Cardiac fibroblast (primary cell): ENCODE measurements at places on chromosomes 13 and 19.

DNA sequence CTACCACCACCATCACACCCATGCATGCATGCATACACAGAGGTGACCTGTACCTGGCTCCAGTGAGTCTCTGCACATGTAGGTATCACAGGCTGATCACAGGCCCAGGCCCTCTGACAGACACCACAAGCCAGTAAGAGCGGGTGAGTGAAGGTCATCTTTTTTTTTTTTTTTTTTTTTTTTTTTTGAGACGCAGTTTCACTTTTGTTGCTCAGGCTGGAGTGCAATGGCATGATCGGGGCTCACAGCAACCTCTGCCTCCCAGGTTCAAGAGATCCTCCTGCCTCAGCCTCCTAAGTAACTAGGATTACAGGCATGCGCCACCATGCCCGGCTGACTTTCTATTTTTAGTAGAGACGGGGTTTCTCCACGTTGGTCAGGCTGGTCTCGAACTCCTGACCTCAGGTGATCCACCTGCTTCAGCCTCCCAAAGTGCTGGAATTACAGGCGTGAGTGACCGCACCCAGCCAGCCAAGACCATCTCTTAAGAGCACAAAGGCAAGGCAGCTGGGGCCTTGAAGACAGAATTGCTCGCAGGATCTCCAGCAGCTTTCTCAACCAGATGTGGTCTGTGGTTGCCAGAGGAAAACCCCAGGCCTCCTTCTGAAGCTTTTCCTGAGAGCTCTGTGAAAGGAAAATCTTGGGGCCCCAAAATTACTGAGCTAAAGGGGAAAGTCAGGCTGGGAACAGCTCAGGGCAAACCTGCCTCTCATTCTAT lies 3.2 kb upstream of the NKG7 start:
- no peak for DNase-seq

- DNase-seq: peak; percentile 8
These were observed 65.6 kb downstream of the UFM1 start for GRCh38 chr13:38415233-38415632.

DNA sequence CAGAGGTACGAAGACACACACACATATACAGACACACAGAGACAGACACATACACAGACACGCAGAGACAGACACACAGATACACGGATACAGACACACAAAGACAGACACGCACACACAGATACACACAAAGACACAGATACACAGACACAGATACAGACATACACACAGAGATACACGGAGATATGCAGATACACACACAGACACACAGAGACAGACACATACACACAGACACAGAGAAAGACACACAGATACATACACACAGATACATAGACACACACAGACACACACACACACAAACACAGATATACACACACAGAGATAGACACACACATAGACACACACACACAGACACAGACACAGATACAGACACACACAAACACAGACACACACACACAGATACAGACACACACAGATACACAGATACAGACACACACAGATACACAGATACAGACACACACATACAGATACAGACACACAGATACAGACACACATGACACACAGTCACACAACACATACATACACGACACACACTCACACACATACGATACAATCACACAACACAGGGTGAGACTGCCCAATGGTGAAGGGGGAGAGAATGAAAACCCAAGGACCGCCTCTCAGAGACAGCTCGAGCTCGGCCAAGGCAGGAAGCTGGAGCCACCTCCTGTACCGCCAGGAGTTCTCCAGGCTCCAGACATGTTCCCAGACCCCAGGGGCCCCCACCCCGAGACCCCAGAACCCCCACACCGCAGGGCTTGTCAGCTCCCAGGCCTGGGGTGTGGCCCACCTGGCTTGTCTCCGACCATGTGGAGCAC lies 8.8 kb upstream of the CCER2 start:
- DNase-seq: no peak

DNA sequence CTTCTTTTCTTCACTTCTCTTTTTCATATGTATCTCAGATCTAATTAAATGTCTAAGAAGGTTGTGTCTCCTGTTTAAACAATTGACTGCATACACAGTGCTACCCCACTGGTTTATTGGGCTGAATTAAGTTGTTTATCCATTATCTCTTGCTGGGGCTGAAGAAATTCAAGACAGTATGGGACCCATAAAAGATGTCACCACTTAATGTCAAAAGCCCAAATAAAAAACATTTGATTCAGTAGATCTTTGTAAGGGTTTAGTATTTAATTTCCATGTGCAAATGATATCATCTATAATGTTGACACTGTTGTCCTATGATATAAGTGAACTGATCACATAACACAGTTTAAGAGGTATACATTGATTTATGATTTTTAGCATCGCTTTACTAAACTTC lies 1431.9 kb upstream of the PCDH20 start:
- DNase-seq: no peak

- DNase-seq: no peak
These were observed 63.9 kb downstream of the STK24 start for GRCh38 chr13:98512774-98513665.

- no peak for DNase-seq
These were observed 39.1 kb downstream of the GPR12 start for GRCh38 chr13:26721251-26722121.

DNA sequence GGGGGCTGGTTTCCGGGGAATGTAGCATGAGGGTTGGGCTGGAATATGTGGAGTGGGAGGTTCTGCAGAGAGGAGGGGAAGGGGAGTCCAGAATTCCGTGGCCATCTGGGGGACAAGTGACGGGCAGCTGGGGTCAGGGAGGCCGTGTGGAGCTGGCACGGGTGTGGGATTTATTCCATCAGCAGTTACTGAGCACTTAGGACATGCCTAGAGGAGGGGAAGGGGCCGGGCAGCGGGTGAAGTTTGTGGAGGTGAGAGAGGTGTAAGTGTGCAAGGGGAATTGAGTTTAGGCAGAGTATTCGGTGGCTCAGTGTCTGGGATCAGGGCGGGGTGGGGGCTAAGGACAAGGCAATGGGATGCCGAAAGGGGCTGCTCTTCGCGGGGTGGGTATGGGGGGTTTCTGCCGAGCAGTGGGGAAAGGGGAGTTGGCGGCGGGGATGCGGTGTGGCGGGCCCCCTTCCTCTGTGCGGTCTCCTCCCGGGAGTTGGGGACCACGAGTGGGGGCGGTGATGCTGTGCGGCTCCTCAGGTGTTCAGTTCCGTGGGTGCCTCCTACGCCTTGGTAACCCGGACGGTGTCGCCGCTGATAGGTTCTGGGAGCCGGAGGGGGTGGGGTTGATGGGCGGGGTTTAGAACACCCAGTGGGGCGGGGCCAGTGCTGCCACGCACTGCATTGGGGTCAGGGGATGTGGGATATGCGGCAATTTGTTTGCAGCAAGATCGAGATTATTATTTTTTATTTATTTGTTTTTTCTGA lies 5.4 kb downstream of the CCDC61 start:
- no peak for DNase-seq
